ENCODE measurements at places on chromosomes 7 and 10. TPM values are rescaled to one million over a fixed set of nuclear protein-coding genes. Genes with fewer than 3 reads are reported as not detected.

GRCh38 chr10:11301571-11302111 is 284.0 kb downstream of the CELF2 start:
- no peak for DNase-seq
- H3K4me1 ChIP-seq = no peaks in the 10 kb centered on the region
- no peak overlapping the region for H3K4me3 ChIP-seq
- no peak overlapping the region for H3K27ac ChIP-seq
- H3K27me3 ChIP-seq = no peaks in the 10 kb centered on the region

The UMAD1 gene
- total RNA-seq = 26.3 TPM

- H3K4me3 ChIP-seq = no peak overlapping the region
- no peaks in the 10 kb centered on the region for H3K36me3 ChIP-seq
- H3K4me1 ChIP-seq = no peaks in the 10 kb centered on the region
- no peak for DNase-seq
These were observed 5.4 kb upstream of the ZMYND11 start for GRCh38 chr10:129810-130209.

- no peak overlapping the region for H3K27ac ChIP-seq
- no peak for DNase-seq
- H3K36me3 ChIP-seq = no peaks in the 10 kb centered on the region
- H3K27me3 ChIP-seq = no peaks in the 10 kb centered on the region
- no peak overlapping the region for H3K4me3 ChIP-seq
These were observed 17.0 kb upstream of the SVIL start for GRCh38 chr10:29651767-29652166.

- H3K27ac ChIP-seq = peak overlapping the region; percentile 91
- H3K4me3 ChIP-seq = no peak overlapping the region
- peaks cover 7% of the 10 kb centered on the region for H3K4me1 ChIP-seq
- H3K36me3 ChIP-seq = no peaks in the 10 kb centered on the region
- DNase-seq = peak; percentile 89
These were observed 56.3 kb downstream of the ASB13 start for GRCh38 chr10:5609952-5610616.

GRCh38 chr10:3342771-3343170 is 170.2 kb upstream of the PITRM1 start:
- H3K4me1 ChIP-seq = no peaks in the 10 kb centered on the region
- H3K36me3 ChIP-seq = no peaks in the 10 kb centered on the region
- H3K4me3 ChIP-seq = no peak overlapping the region
- DNase-seq = no peak

- DNase-seq = no peak
- no peaks in the 10 kb centered on the region for H3K4me1 ChIP-seq
- H3K36me3 ChIP-seq = no peaks in the 10 kb centered on the region
- H3K27me3 ChIP-seq = no peaks in the 10 kb centered on the region
- H3K4me3 ChIP-seq = no peak overlapping the region
- no peak overlapping the region for H3K27ac ChIP-seq
These were observed 300.5 kb downstream of the KLF6 start for GRCh38 chr10:3484306-3485056.

The TCAF2 gene
- total RNA-seq = 1.4 TPM

The WNT2 gene
- 0.11 TPM for total RNA-seq

GRCh38 chr7:144822223-144822622 is 13.6 kb downstream of the TPK1 start:
- no peaks in the 10 kb centered on the region for H3K36me3 ChIP-seq
- no peak overlapping the region for H3K27ac ChIP-seq
- no peak overlapping the region for H3K4me3 ChIP-seq
- H3K27me3 ChIP-seq = no peaks in the 10 kb centered on the region

The OR9A2 gene
- not detected for total RNA-seq

DNA sequence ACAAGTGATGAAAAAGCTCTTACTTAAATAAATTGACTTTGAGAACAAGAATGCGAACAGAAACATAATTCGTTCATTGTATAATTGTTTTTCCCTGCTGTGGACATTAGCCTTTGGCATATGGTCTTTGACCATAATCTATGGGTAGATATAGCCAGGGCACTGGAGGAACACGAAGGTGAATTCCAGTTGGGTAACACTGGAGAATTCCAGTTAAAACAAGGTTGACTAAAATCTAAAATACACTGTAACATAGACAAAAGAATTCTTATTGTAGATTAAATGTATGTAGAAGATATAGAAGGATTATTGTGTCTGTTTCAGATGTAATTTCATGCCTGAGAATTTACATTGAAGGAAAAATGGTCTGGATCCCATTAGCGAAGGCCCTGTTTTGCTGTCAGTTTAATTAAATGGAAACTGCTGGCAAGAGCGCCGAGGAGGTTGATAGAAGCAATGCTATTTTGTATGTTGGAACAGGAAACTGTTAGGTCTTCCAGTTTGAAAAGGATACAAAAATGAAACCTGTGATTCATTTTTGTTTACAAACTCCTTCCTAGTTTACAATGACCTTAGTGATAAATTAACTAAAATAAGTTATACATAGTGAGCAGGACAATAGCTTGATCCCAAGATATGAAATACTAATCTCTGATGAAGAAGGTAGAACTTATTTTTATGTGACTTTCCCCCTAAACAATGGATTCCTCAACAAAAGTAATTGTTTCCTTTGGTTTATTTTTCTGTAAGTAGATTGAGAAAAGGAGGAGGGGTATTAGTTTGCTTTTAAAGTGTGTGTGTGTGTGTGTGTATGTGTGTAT is 68.9 kb downstream of the ARID5B start:
- H3K27ac ChIP-seq = peak overlapping the region; percentile 54
- H3K4me3 ChIP-seq = no peak overlapping the region
- H3K36me3 ChIP-seq = no peaks in the 10 kb centered on the region
- peaks cover 5% of the 10 kb centered on the region for H3K4me1 ChIP-seq
- no peak for DNase-seq

DNA sequence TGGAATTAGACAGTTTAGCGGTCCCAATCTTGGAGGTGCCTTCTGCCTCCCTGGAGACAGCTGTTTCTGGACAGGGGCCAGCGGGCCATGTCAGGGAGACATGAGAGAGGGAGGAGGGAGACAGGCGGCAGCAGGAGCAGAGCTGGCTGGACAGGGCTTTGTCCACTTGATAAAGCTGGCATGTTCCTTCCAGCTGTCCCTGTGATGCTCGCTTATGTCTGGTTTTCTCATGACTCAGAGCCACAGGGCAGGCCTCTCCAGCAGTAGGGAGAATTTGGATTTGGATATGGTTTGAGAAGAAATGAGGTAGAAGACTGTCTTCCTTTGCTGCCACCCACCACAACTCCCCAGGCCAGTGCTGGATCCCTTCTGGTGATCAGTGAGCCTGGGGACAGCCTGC is 51.7 kb upstream of the SORCS3 start:
- DNase-seq = no peak
- H3K27me3 ChIP-seq = no peaks in the 10 kb centered on the region
- H3K4me1 ChIP-seq = no peaks in the 10 kb centered on the region
- H3K27ac ChIP-seq = no peak overlapping the region

The PYROXD2 gene
- total RNA-seq = 5.9 TPM

- no peaks in the 10 kb centered on the region for H3K27me3 ChIP-seq
- DNase-seq = no peak
- H3K36me3 ChIP-seq = no peaks in the 10 kb centered on the region
- no peak overlapping the region for H3K27ac ChIP-seq
These were observed 61.2 kb downstream of the PCLO start for GRCh38 chr7:83101530-83101929.

The LRRC18 gene
- total RNA-seq = not detected

DNA sequence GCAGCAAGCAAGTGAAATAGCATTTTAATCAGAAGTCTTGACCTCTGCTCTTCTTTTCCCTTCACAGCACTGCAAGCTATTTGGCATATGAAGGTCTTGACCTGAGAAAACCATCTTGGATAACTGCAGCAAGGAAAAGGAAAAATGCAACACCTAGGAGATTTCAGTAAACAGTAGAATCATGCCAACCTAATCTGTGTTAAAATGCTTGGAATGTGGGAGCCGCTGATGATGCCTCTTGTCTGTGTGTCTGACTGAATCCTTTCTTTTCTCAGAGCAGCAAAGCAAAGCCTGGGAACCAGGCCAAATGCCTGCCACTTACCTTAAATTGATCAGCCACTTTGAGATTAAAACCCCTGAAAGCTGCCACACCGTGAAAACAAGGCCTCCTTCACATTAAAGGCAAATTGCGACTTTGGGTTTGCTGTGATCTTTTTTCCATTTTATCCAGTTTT is 80.4 kb upstream of the CDK6 start:
- H3K27me3 ChIP-seq = no peaks in the 10 kb centered on the region
- no peaks in the 10 kb centered on the region for H3K4me1 ChIP-seq
- DNase-seq = no peak
- no peak overlapping the region for H3K4me3 ChIP-seq
- H3K27ac ChIP-seq = no peak overlapping the region
- no peaks in the 10 kb centered on the region for H3K36me3 ChIP-seq

The GRID2IP gene
- 0.37 TPM for total RNA-seq

- no peaks in the 10 kb centered on the region for H3K27me3 ChIP-seq
- no peak overlapping the region for H3K27ac ChIP-seq
- no peak overlapping the region for H3K4me3 ChIP-seq
- peaks cover 33% of the 10 kb centered on the region for H3K36me3 ChIP-seq
These were observed 12.8 kb downstream of the ZMIZ2 start for GRCh38 chr7:44761207-44762161.

DNA sequence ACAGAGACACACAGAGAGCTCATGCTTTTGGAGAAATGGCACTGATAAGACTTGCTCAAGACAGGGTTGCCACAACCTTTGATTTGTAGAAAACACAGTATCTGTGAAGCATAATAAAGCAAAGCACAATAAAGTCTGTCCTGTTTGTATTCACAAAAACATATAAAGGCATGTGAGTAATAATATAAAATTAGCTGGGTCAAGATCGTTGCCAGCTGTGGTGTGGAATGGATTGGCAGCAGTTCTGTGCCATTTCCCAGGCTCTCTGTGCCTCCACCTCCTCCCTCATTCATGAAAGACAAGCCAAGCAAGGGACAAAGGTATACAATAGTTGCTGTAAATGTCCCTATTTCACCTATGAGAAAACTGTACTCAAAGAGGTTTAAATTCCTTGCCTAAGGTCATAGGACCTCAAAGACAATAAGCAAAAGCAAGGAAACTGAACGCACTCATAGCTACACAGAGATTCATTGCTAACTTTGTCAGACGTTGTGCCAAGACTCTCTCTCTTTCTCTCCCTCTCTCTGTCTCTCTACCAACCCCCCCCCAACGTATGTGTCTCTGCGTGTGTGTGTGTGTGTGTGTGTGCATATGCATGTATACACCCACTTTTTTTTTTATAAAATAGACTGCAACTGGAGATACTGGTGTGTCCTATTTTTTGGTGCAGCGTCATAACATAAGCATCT is 31.8 kb downstream of the CHST3 start:
- DNase-seq = no peak
- H3K36me3 ChIP-seq = no peaks in the 10 kb centered on the region
- peaks cover 8% of the 10 kb centered on the region for H3K4me1 ChIP-seq
- no peak overlapping the region for H3K4me3 ChIP-seq
- no peaks in the 10 kb centered on the region for H3K27me3 ChIP-seq
- H3K27ac ChIP-seq = no peak overlapping the region

All from colonic mucosa (tissue), 4 donors.